ENCODE measurements at places on chromosomes 1 and 21.

DNA sequence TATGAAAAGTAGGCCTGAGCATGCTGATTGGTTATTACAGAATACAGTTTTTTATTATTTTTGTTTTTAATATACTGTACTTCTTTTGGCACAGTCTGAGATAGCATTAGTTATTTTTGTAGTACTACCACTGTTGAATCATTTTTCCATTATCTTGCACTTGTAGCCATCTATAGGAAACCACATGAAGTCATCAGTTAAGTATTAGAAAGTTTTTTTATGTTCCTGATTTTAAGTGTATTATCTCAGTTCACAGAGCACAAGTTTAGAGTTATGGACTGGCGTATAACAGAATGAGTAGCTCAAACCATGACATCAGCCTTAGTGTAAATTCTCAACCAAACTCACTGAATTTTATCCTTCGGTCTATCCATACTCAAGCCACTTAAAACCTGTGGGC, 22.8 kb downstream of the DHX9 start:
- no peak for DNase-seq

DNA sequence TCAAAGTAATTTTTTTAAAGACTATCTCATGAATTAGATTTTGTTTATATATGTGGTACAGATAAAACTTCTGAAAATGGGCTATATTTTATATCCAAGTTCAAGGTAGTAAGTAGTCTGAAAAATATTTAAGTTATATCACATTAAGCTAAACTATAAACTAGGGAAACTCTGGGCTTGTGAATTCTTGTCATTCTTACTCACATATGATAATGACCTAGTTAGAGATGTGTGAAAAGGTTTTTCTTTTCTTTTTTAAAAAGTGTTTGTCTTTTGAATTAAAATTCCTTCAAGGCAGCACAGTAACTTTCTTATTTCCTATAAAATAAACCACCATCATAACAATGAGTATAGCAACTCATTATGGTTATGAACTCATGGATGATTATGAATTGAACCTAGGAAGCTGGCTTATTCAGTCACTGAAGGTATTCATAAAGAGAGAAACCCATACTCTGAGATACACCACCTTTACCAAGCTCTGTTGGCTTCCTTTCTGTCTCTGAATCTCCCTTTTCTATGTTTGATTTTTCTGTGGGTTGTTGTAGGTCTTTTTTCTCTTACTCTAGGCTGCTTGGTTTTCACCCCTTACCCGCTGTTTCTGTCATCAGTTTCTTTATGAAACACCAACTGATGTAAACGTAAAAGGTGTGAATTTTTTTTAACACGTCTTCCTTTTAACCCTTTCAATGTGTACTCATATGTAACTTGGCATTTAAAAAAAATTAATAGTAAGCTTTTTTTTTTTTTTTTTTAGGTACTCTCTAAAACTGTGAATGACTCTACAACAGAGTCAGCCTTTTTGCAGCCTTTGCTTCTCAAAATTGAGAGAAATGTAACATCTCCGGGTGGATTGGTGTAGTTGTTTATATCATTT, 25.2 kb downstream of the IL12RB2 start:
- no peak for DNase-seq

GRCh38 chr1:118931876-118932275, 56.3 kb downstream of the TBX15 start:
- DNase-seq: no peak

DNA sequence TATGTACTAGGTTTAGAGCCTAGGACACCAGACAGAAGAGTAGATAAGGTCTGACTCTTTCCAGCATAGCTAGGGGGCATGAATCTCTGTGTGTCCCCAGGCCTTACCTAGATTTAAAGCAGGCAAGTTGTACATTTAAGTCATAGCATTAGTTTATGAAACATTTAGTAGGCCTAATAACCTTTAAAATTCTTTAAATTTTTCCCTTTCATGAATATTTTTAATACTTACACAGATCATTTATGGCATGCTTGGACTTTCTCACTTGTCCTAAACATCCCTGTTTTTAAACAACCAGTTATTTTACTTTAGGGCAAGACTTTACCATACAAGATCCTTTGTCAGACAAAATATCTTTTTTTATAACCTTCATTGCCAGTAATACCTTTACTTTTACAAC, 258.4 kb upstream of the ZRANB2 start:
- DNase-seq: no peak

DNA sequence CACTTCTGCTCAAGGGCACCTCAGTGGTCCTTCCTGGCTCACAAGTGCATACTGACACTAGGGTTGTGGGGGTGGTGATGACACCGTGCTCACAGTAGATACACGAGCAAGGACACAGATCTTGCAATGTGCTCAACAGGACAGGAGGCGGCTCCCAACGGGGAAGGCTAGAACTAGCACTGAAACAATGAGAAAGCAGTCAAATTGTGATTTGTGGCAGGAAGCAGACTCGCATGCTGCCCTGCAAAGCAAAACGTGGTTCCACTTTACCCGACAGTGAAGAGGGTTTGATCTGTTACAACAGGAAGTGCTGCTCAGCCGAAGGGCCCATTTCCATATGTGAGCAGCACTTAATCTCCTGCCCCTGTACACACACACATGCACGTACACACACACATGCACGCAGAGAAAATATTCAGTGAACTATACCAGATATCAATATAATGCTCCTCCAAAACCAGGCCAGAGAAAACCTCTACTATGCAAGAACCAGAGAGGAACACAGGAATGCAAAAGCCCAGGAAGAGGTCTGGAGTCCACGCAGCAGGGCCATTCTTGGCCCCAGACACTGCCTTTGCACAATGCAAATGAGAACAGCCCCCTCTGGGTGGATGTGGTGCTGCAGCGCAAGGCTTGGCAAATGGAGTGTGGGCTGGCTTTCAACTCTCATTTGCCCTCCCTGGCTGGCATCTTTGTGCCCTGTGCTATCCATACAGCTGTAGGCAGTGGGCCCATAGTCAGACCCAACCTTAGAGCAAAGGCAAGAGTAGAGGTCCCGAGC, 47.1 kb downstream of the KANK4 start:
- peak; percentile 1 for DNase-seq

- DNase-seq: no peak
Observed at GRCh38 chr1:163085041-163085903, 16.1 kb downstream of the RGS4 start.

DNA sequence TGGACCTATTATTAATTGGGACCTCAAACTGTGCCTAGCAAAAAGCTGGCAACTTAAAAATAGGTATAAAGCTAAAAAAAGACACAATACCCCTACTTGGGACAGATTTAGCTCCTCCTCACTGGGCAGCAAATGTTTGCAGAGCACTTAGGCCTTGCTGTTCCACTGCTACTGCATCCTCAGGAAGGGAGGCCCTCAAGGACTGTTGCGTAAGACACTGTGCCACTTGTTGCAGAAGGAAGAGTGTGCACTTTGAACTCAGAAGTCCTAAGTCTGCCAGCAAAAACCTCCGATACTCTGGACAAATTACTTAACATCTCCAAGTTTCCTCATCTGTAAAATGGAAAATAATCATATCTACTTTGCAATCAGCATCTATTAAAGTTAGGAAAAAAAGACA, 322.9 kb downstream of the BARHL2 start:
- DNase-seq: no peak

DNA sequence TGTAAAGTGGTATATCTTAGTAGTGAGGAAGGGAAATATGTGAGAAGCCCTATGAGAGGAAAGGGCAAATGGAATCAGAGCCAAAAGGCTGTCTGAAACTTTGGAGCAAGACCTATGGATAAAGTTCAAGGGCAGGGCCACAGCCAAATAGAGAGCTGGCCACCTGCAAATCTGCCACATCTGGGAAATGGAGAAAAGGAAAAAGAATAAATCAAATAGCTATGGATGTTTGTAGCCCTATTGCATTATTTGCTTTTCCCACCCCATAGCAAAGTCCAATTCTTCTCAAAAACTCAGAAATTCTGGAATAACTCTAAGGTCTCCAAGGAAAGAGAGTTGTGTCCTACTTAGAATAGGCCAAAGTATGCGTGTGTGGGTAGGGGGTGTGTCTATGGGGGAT, 4.0 kb upstream of the HLX start:
- DNase-seq: no peak

Measured in effector memory CD4-positive, alpha-beta T cell (primary cell).